A673 (cell line): ENCODE measurements at places on chromosomes 2 and 18. TPM values are rescaled to one million over a fixed set of nuclear protein-coding genes. Genes with fewer than 3 reads are reported as not detected.

- no peaks in the 10 kb centered on the region for H3K36me3 ChIP-seq
- H3K27me3 ChIP-seq: peaks cover 25% of the 10 kb centered on the region
- no peaks in the 10 kb centered on the region for H3K4me1 ChIP-seq
- H3K27ac ChIP-seq: no peak overlapping the region
These were observed 242.2 kb downstream of the FIGN start for GRCh38 chr2:163493359-163494298.

GRCh38 chr2:144548532-144549191 lies 28.7 kb upstream of the ZEB2 start:
- no peaks in the 10 kb centered on the region for H3K36me3 ChIP-seq
- H3K27me3 ChIP-seq: no peaks in the 10 kb centered on the region
- H3K4me3 ChIP-seq: no peak overlapping the region
- DNase-seq: peak; percentile 10
- H3K4me1 ChIP-seq: no peaks in the 10 kb centered on the region
- H3K27ac ChIP-seq: no peak overlapping the region

DNA sequence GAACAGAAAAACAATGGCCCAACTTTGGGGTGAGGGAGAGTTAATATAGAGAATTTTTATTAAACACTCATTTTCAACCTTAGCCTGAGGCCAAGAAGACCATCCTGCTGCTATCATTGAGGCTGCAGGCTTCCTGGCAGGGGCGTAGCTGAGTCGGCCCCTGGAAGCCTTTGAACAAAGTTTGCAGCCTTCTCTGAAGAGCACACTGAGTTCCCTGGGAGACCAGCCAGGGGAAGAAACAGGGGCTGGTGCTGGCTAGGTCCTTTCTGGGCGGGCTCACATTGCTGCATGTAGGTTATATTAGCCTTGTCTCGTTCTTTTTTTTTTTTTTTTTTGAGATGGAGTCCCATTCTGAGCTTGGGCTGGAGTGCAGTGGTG lies 126.8 kb upstream of the HS6ST1 start:
- no peak overlapping the region for H3K27ac ChIP-seq
- H3K27me3 ChIP-seq: no peaks in the 10 kb centered on the region
- H3K36me3 ChIP-seq: no peaks in the 10 kb centered on the region
- DNase-seq: no peak

- no peak overlapping the region for H3K27ac ChIP-seq
- DNase-seq: peak; percentile 53
- H3K36me3 ChIP-seq: peaks cover 28% of the 10 kb centered on the region
- no peaks in the 10 kb centered on the region for H3K27me3 ChIP-seq
These were observed 2.1 kb downstream of the NABP1 start for GRCh38 chr2:191679818-191680600.

DNA sequence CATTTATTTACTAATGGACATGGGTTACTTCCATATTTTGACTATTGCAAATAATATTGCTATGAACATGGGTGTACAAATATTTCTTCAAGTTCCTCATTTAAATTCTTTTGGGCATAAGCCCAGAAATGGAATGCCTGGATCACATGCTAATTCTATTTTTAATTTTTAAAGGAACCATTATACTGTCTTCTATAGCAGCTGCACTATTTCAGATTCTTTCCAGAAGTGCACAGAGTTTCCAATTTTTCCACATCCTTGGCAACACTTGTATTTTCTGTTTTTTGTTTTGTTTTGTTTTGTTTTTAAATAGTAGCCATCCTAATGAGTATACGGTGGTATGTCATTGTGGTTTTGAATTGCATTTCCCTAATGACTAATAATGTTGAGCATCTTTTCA lies 8.5 kb upstream of the RALBP1 start:
- H3K27ac ChIP-seq: no peak overlapping the region
- no peaks in the 10 kb centered on the region for H3K36me3 ChIP-seq
- no peak for DNase-seq
- H3K4me1 ChIP-seq: no peaks in the 10 kb centered on the region
- no peaks in the 10 kb centered on the region for H3K27me3 ChIP-seq

- H3K4me1 ChIP-seq: no peaks in the 10 kb centered on the region
- H3K36me3 ChIP-seq: no peaks in the 10 kb centered on the region
- DNase-seq: peak; percentile 59
- H3K27ac ChIP-seq: no peak overlapping the region
These were observed 77.0 kb upstream of the CNGA3 start for GRCh38 chr2:98269274-98269673.

DNA sequence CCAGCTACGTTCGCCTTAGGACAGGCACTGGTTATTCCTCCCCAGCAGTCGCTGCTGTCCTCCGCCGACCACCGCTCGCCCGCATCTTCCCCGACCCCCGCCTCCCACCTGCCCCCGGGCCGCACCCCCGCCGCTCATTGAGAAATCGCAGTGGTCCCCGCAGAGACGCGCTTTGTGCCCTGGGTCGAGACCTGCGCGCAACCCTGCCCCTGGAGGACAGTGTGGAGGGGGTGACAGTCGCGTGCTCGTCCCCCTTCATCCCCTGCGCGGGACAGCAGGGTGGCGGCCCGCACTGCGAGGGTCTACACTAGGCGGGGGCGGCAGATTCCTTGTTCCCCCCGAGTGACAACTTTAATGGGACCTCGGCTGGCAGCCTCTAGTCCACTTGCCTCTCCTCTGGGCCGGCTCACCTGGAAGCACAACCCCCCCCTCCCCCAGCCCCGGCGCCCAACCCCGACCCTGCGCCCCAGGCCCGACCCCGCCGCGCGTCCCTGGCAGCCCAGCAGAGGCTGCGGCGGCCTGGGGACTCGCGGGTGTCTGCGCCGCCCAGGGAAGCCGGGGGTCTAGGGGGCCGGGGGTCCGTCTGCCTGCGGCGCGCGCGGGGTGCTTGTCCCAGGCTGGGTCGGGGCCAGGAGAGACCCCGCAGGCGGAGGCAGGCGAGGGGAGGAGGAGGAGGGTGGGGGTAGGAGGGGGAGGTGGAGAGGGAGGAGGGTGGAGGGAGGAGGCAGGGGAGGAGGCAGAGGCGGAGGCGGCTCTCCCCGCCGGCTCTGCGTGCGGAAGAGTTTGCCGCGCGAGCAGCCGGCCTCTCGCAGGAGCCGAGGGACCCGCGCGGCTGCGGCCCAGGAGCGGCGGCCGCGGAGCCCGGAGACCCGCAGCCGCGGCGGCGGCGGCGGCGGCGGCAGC lies at the start of gene NPAS2:
Gene NPAS2, plus strand, starts transcription at position 770 of the 903 bp plus-strand sequence. CDS start 84,616 bp downstream, outside the sequence.
- H3K27ac ChIP-seq: no peak within 1 kb of the TSS
- no peaks in the 10 kb centered on the region for H3K36me3 ChIP-seq
- peaks cover 48% of the 10 kb centered on the region for H3K27me3 ChIP-seq
- H3K4me1 ChIP-seq: peaks cover 7% of the 10 kb centered on the region
- peak within 1 kb of the TSS; percentile 62 for H3K4me3 ChIP-seq

DNA sequence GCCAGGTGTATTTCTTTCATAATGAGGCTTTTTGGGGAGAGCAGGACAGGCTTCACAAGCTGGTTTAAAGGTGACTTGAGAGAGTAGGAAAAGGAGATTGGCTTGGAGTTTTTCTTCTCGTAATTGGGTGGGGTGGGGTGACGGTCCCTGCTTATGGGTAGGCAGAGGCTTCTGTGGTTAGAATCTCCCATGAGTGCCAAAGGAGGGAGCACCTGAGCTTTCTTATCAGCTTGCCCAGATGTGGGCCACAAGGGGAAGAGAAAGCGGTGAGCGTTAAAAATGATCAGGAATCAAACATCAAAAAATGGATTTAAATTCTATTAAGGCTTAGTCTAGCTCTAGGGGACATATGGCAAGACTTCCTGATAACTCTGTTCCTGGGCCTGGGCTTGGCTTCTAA lies 9.7 kb upstream of the PNPT1 start:
- H3K4me3 ChIP-seq: no peak overlapping the region
- DNase-seq: no peak
- no peaks in the 10 kb centered on the region for H3K27me3 ChIP-seq

DNA sequence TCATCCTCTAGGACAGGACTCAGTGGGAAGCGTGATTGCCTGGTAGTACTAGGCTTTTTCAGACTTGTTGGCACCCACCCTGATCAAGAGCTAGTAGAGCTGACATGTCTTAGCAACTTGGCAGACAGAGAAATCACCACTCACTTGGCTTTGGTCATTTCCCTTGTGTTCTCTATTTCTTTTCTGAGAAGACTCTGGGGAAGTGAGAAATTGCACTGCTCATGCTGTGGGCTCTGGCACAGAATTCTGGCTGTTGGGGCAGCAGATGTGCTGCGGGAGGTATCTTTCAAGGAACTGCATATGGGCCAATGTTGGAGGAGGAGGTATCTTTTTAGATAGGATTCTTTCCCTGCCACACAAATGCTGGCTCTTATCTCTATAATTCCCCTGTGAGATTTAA lies 529.1 kb upstream of the MEX3C start:
- no peak overlapping the region for H3K27ac ChIP-seq
- no peak overlapping the region for H3K4me3 ChIP-seq

DNA sequence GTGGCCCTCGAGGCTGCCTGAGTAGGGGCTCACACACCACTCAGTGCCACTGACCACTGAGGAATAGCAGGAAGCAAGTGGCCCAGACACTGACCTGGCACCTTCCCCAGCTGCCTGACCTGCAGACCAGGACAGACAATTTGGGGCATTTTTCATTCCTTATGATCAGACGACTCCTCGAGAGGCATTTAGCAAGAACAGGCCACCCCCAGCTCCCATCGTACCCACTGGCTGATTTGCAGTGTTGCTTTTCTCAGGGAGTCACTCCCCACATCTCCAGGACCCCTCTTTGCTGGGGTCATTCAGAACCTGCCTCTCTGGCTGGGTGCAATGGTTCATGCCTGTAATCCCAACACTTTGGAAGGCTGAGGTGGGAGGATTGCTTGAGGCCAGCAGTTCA lies 185.7 kb downstream of the HAUS1 start:
- H3K4me3 ChIP-seq: no peak overlapping the region
- H3K4me1 ChIP-seq: peaks cover 15% of the 10 kb centered on the region
- H3K27me3 ChIP-seq: no peaks in the 10 kb centered on the region
- H3K36me3 ChIP-seq: no peaks in the 10 kb centered on the region
- H3K27ac ChIP-seq: no peak overlapping the region

DNA sequence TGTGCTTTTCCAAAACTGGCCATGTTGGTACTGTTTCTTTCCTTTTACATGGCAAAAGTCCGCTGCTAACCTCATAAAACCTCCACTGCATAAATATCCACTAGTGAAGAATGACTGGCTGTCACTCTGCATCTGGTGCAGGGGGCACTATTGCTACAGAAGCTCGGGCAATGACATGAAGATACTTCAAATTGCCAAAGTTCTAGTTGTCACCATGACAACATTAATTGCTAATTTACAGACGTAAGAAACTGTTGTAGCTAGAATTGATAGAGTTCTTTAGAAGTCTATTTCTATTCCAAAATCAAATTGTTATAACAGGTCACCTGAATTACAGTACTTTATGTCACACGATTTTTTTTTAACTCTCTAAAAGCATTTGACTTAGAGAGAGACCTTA lies 845 bp downstream of the CFAP210 start:
- peak overlapping the region; percentile 69 for H3K4me3 ChIP-seq
- H3K4me1 ChIP-seq: peaks cover 4% of the 10 kb centered on the region
- H3K27me3 ChIP-seq: no peaks in the 10 kb centered on the region
- DNase-seq: peak; percentile 35
- no peak overlapping the region for H3K27ac ChIP-seq

DNA sequence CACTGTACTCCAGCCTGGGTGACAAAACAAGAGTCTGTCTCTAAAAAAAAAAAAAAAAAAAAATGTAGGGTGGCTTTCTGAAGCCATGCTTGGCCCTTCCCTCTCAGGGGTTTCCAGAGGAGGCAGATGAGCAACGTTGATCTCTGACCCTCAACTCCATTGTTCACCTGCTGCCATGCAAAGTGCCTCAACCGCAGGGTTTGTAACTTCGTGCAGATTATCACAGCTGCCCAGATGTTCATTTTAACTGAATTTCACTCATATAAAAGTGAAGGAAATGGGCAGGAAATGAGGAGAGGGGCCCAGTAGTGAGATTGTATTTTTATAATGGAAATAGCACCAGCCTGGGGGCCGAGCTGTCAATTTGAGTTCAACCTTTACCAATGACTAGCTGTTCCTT lies 14.9 kb upstream of the B3GNT2 start:
- H3K36me3 ChIP-seq: no peaks in the 10 kb centered on the region
- H3K4me3 ChIP-seq: no peak overlapping the region
- no peak overlapping the region for H3K27ac ChIP-seq

- DNase-seq: no peak
- H3K4me3 ChIP-seq: no peak overlapping the region
- H3K4me1 ChIP-seq: no peaks in the 10 kb centered on the region
- no peaks in the 10 kb centered on the region for H3K36me3 ChIP-seq
- no peaks in the 10 kb centered on the region for H3K27me3 ChIP-seq
- H3K27ac ChIP-seq: no peak overlapping the region
These were observed 218.2 kb upstream of the CELF4 start for GRCh38 chr18:37783771-37784170.

DNA sequence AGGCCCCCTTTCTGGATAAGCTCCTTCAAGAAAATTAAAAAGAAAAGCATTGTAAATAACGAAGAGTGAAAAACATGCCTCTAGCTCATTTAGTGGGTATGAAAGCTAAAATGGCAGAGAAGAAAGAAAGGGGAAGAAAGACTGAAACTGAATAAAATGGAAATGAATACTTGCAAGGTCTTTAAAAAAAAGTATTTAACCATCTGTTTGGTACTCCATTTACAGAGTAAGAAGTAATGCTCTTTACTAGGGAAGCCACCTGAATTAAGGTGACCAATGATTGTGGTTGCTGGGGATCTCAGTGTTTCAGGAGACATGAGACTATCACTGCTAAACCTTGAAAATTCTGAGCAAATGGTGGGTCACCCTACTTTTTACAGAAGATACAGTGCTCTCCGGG lies 17.7 kb upstream of the ARL5A start:
- H3K27me3 ChIP-seq: peaks cover 10% of the 10 kb centered on the region
- DNase-seq: no peak
- H3K4me3 ChIP-seq: no peak overlapping the region
- no peaks in the 10 kb centered on the region for H3K36me3 ChIP-seq
- no peaks in the 10 kb centered on the region for H3K4me1 ChIP-seq

GRCh38 chr2:137154946-137155345 lies 389.6 kb downstream of the THSD7B start:
- H3K4me3 ChIP-seq: no peak overlapping the region
- H3K4me1 ChIP-seq: no peaks in the 10 kb centered on the region
- no peak for DNase-seq
- no peaks in the 10 kb centered on the region for H3K36me3 ChIP-seq

DNA sequence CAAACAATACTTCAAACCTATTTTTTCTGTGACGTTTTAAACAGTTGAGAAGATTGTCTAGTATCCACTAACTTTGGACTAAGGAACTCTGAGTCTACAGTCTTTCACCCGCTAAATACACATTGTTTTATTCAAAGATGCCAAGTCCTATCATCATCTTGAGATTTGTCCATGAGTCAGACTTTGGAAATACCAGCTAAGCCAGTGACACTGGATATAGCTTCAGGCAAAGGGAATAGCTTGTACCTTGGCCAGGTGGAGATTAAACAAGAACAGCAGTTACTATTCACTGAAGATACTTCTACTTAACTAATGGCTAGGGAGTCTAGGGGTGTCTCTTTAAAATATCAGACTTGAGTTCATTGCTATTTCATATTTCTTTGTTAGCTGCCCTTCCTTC lies 137.5 kb downstream of the COMMD1 start:
- H3K4me1 ChIP-seq: no peaks in the 10 kb centered on the region
- H3K36me3 ChIP-seq: no peaks in the 10 kb centered on the region
- H3K4me3 ChIP-seq: no peak overlapping the region
- H3K27me3 ChIP-seq: no peaks in the 10 kb centered on the region
- H3K27ac ChIP-seq: no peak overlapping the region
- no peak for DNase-seq

GRCh38 chr2:173607606-173608311 lies 253.1 kb downstream of the CDCA7 start:
- no peak overlapping the region for H3K27ac ChIP-seq
- no peaks in the 10 kb centered on the region for H3K36me3 ChIP-seq
- no peaks in the 10 kb centered on the region for H3K4me1 ChIP-seq
- no peak overlapping the region for H3K4me3 ChIP-seq
- H3K27me3 ChIP-seq: peaks cover 22% of the 10 kb centered on the region

Gene PLCL1
- not detected in 2 replicates for total RNA-seq

Gene ALK
- total RNA-seq: 10.8 and 14.7 TPM in 2 replicates

Gene IL37
- total RNA-seq: not detected in 2 replicates

Gene NCK2
- 21.6 and 24.4 TPM in 2 replicates for total RNA-seq

Gene ALPG
- total RNA-seq: not detected in 2 replicates

Gene NEU2
- total RNA-seq: not detected in 2 replicates

Gene KCNIP3
- 0.24 and 0.45 TPM in 2 replicates for total RNA-seq

Gene ARID5A
- total RNA-seq: 5.7 and 7.3 TPM in 2 replicates
